ENCODE measurements at places on chromosomes 3 and 15.

GRCh38 chr15:78624651-78625590 lies 4.1 kb upstream of the CHRNA3 start:
- DNase-seq, result no peak

DNA sequence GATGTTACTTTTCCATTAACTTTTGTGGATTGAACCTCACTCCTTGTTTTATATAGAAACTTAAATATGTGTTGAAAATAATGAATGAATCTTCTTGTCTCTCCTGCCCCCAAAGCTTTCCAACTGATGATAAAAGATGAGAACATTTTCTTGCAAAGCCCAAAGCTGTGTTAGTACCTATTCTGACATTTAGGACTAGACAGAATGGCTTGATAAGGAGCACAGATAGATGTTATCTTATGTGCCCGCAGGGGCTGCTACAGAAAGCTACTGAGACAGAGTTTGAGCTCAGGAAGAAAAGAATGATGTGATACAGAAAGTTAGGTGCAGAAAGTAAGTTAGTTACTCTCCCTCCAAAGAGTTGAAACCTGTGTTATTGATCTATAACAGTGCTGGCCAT lies 109.4 kb upstream of the ATP11B start:
- DNase-seq, result no peak

GRCh38 chr3:170867143-170867937 lies 2.7 kb downstream of the RPL22L1 start:
- no peak for DNase-seq

GRCh38 chr15:78040653-78041244 lies 36.8 kb downstream of the TBC1D2B start:
- DNase-seq, result no peak

DNA sequence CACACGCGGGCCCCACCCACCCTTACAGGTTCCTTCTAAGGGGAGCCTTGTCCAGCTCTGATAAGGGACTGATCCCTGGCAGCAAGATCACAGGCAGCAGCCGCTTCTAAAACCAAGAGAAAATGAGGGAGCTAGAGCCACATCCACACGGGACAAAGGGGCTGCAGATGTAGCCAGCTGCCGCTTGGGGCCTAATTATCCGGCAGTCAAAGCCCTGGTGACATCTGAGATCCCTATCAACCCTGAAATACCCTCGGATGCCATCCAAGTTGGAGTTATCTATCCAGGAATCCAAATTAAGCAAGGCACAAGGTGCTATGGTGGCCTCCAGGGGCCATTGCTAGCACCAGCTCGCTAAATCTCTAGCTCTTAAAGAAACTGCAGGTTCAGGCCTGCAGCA lies 248.3 kb downstream of the VPS13C start:
- DNase-seq, result no peak

GRCh38 chr15:100250176-100250800 lies 91.5 kb downstream of the ADAMTS17 start:
- no peak for DNase-seq

GRCh38 chr3:134212967-134213665 lies 37.5 kb downstream of the RYK start:
- peak; percentile 70 for DNase-seq

GRCh38 chr3:133447750-133448477 lies 48.1 kb downstream of the BFSP2 start:
- no peak for DNase-seq

DNA sequence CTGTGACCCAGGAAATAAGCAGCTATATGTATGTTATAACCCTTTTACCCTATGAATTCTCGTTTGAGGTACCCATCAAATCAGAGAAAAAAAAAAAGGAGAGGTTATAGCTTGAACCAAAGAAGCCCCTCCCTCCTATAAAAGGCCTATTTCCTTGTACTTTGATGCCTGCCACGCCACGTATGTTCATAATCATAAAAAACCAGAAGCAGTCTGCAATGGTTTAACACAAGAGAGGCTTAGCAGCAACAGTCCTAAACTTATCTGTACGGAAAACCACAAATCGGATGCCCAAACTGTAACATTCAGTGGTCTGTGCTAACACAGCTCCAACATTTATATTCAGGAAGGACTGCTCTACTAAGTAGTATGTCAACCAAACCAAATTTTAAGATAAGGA lies 21.2 kb downstream of the CCR8 start:
- DNase-seq, result no peak

GRCh38 chr3:102741105-102741504 lies 306.3 kb downstream of the ZPLD1 start:
- no peak for DNase-seq

GRCh38 chr3:17175187-17175807 lies 290.5 kb downstream of the PLCL2 start:
- DNase-seq, result peak; percentile 91

DNA sequence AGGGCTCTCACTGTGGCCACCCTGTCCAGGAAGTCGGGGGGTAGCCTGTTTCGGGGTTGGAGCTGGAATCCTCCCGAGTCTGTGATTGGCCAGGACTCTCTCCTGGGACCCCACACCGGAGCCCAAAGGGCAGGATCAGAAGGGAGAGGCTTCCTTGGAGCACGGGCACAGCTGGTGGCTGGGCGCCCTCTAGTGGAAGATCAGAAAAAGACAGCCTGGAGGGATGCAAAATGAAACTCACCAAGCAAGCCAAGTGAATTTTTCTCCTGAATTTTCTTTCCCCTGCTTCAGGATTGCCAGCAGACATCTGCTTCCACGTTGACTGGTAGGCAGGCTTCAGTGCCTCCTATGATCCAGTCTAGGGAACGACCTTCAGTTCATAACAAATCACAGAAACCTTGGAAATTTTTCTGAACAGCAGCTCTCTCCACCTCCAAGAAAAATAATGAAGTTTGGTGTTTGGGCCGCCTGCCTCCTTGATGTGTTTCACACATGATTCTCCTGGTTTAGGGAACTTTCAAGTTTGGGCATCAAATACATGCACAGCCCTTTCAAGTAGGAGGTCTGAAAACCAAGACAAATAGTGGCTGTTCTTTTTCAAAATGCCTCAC lies 224.6 kb downstream of the VPS13C start:
- DNase-seq, result peak; percentile 52

- DNase-seq, result no peak
Measured at GRCh38 chr3:196563721-196564225, 4.6 kb downstream of the WDR53 start.

DNA sequence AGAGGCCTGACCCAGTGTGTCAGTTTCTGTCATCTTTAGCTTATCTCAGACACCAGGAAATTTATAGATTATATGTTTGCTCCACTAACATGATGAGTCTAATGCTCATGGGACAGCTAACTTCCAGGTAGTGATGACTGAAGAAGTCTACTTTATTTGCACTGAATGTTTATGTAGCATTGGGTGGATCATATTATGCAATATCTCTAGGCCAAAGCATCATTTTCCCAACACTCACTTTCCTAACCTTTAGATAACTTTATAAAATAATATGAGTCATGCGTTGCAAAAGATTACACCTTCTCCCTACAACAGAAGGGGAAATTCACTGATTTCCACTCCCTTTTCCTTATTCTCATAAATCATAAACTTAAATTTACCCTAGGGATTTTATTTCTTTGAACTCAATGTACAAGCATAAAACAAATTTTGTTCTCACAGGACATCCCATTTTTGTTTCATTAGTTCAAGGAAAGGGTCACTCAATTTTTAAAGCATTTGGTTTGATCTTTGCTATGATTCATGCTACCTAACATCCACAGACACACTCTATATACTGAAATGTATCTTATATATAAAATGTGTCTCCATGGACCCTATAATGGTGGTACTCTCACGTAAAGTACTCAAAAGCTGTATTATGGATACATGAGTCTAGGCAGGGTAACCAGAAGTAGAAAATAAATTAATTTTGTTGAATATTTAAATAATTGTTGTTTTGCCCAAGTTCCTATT lies 225.2 kb downstream of the WDR72 start:
- no peak for DNase-seq

- no peak for DNase-seq
Measured at GRCh38 chr3:197204736-197205135, 93.7 kb downstream of the DLG1 start.

GRCh38 chr3:188752850-188753249 lies 418.9 kb upstream of the TPRG1 start:
- no peak for DNase-seq

DNA sequence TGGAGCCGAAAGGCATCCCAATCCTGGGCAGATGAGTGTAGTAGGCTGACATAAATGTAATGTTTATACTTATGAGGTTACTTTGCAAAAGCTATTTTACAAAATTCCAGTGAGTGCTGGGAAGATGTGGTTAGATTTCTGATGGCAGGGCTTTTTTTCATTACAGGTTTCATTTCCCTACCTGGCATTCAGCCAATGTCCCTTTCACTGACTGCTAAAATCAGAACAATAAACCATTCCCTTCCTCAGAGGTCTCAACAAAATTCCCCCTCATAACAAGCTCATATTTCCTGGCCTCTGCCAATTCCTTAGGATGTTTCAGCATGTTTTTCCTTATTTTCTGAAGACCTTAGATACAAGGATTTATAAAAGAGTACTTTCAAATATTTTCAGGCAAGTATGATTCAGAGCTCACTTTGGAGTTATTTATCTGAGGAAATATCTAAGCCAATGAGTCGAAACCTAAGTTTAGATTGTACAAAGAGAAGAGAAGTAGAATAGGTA lies 40.9 kb upstream of the CCDC80 start:
- DNase-seq, result peak; percentile 98

GRCh38 chr15:59360896-59361295 lies 11.8 kb downstream of the MYO1E start:
- DNase-seq, result no peak

DNA sequence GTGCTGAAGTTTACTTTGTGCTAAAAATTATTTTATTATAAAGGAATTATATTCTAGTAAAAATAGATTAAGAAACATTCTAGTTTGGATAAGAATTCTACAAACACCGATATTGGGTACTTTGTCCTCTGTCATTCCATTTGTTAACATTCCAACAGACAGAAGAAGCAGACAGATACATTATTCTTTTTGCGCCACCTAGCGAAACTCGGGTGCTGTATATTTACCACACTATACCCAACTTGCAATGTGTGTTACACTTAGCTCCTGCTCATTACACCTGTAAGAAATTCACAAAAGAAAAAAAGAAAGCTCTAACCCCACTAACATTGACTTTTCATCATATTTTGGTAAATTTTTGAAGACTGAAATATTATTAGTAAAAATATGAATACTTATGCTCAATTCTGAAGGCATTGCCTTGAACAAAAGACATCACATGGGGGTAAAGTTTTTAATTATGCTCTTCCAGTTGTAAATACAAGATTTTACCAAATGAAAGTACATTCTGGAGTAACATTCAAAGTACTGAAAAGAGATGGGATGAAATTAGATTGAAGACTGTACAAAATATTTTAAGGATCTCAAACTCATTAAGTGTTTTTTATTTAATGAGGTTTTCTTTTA lies 136.5 kb upstream of the MLF1 start:
- peak; percentile 65 for DNase-seq

- DNase-seq, result no peak
Measured at GRCh38 chr15:62750471-62750870, 292.1 kb upstream of the TPM1 start.

DNA sequence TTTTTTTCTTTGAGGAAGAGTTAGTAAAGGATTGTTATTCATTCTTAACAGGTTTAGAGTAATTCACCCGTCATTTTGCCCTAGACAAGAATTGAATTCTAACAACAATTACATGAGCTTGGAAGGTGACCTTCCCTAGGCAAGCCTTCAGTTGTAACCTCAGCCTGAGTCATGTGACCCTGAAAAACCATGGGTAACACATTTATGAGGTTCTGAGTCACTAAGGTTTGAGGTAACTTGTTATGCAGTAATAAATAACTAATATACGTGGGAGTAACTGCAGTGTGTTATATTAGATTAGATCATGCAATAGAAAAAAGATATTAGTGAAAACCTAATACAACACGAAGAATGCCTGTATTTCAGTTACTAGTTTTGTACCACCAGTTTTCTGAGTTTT lies 237.6 kb upstream of the NDN start:
- DNase-seq, result no peak

DNA sequence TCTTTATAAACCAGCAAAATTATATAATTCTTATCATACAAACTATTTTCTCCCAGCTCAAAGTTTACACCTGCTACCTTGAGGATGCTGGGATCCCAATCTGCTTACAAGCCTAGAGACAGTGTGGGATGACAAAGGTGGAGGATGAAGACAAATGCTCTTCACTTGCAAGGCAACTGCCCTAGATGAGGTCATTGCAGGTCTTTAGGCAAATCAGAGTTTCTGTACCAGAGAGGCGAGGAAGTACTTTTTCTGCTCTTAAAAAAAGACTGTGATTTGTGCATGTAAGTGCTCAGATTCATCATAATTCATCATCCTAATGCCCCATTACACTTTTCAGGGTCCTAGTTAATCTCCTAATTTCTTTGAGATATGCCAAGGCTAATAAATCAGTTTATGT lies 376.1 kb downstream of the ZPLD1 start:
- no peak for DNase-seq

DNA sequence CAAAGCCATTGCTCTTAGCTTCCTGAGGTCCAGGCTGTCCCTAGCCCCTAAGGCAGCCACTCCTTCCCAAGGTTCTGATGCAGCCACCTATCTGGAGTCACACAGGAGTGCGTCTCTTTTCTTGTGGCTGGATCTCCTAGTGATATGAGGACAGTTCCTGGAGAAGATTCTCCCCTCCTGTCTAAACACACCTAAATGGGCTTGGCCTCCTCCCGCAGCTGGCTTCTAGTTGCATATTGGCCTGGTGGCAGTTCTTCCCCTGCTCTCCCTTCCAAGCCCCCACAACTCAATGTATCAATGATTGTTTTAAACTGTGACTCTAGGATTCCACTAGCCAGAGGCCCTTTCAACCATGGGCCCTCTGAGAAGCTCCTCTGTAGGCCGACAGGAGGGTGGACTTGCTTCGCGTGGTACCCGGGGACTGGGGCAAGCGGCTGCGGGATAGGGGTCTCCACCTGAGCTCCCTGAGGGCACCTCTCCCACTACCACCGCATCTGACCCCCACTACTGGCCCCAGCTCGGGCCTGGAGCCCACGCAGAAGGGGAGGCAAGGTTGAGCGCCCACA lies 1.4 kb downstream of the ITGA11 start:
- no peak for DNase-seq

DNA sequence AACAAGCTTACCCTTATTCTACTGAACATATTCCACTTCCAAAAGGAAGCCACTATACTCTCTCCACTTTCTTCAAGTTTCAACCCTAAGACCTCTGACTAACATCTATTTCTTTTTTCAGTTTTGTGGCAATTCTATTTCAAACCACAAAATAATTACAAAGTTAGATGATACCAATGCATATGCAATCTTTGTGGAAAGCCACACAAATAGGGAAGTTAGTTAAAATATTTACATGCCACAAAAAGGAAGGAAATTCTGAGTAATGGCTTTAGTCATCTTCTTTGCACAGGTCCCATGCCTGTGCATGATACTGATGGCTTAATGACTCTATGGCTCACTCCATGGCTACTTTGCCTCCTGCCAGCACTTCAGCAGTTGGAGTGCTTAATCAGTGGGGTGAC lies 57.0 kb upstream of the MCTP2 start:
- DNase-seq, result peak; percentile 92
